Sciatic nerve (tissue), 2 donors: ENCODE measurements at places on chromosomes 12 and 14. TPM values are rescaled to one million over a fixed set of nuclear protein-coding genes. Genes with fewer than 3 reads are reported as not detected.

KRT85 gene
- total RNA-seq, result not detected

ATG14 gene
- total RNA-seq, result 14.8 TPM

TAS2R13 gene
- 5.0 TPM for total RNA-seq

SRRM4 gene
- 0.04 TPM for total RNA-seq

B4GALNT3 gene
- total RNA-seq, result 28.8 TPM

SLCO1B1 gene
- total RNA-seq, result not detected

PRPF40B gene
- 37.9 TPM for total RNA-seq

EPYC gene
- not detected for total RNA-seq

TUBA1A gene
- total RNA-seq, result 346 TPM

CEP83 gene
- 17.6 TPM for total RNA-seq

PAX9 gene
- 5.3 TPM for total RNA-seq
